ENCODE measurements at places on chromosomes 12 and 14.

GRCh38 chr12:14431975-14432374 is 66.5 kb downstream of the ATF7IP start:
- DNase-seq: no peak

DNA sequence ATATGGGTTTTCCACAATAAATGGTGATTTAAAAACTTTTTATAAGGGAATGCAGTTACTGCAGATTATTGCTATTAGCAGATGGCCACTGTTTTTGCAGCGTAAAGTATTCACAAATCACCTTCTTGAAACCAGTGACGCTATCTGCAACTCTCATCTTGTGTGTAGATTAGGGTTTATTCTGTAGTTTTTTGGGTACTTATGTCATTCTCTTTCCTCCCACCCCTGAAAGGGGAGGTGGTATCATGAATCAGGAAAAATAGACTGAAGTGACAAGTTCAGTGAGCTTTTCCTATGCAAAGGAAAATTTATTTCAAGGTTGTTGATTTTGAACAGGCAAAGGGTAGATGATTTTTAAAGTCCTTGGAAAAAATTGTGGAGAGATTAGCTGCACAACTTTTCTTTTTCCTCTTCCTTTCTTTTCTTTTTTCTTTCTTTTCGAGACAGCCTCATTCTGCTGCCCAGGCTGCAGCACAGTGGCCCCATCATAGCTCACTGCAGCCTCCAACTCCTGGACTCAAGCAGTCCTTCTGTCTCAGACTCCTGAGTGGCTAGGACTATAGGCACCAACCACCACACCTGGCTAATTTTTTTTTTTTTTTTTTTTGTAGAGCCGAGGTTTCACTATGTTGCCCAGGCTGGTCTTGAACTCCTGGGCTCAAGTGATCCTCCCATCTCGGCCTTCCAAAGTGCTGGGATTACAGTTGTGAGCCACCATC is 1.6 kb downstream of the FRS2 start:
- no peak for DNase-seq

DNA sequence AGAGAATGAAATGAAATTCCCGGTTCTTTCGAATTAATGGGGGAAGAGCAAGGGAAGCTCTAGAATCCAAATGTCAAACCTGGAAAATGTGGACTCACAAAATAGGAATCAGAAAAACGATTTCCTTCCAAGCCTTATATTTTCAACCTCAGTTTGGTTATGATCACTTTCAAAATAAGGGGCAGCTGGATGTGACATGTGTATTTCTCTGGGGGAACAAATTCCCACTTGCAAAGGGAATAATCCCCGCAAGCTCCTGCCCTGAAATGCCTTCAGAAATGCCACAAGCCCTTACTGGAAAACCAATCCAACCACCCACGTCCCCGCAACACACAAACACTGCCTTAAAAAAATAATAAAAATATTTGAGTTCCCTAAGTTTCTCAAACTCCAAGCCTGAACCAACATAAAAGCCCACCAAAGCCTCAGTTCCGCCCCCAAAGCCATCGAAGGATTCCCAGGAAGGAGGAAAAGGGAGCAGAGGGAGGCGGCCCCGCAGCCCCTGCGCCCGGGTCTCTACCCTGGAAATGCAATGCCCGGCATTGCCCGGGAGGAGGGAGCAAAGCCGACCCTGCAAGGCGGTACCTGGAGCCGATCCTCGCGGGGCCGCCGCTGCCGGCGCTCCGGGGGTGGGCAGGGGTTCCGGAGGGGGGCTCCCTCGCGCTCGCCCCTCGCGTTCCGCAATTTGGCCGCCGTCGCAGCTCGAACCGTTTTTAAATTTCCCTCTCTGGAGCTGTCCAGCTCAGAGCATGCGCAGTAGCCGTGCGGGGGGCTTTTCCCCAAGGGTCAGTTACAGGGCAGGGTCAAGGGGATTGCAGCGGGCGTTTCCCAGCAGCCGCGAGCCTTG is at the start of gene FOXN4:
Gene FOXN4 (minus strand): TSS at position 751 of the 847 bp plus-strand sequence. CDS start 963 bp downstream, outside the sequence.
- no peak for DNase-seq

DNA sequence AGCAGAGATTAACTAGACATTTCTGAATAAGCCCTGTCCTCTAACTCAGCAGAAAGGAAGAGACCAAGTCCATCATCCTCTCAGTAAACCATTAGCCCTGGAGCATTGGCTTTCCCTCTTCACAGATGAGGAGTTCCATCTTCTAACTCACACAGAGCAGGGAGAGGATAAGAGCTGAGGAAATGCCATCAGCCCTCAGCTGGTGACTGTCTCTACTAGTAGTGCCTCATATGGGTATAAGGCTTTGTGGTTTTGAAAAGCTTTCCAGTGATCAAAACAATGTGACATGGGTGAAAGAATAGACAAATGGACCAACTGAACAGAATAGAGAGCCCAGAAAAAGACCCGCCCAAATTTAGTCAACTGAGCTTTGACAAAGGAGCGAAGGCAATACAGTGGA is 197.2 kb upstream of the NUDT4 start:
- no peak for DNase-seq

- DNase-seq: no peak
Observed at GRCh38 chr14:101061411-101062064, 158.0 kb upstream of the RTL1 start.

DNA sequence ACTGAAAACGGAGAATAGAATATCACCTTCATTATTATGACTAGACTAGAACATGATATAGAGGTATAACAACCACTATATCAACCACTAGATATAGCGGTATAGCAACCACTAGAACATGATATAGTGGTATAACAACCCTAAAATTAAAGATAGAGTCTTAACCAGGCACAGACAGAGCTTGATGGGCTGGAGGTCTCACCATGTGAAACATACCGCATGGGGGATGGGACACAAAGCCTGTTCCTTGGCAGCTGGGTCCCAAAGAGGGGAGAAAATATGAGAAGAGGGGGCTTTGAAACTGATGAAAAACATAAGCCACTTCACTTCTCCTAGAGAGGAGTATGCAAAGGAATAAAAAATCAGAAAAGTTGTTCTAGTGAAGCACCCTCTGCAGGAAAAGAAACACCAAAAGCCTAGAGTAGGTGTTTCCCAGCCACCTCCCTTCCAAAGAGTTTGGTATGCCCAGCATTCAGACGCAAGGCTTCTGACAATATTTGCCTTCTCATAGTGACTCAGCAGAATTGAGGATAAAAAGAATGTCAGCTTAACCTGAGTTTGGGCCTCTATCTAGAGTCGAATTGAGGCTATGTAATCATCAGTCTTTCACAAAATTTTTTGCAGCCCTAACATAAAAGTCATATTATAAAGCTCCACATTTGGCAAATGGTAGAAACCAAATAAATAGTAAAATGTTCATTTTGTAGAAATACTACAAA is 316.4 kb downstream of the NOVA1 start:
- no peak for DNase-seq

DNA sequence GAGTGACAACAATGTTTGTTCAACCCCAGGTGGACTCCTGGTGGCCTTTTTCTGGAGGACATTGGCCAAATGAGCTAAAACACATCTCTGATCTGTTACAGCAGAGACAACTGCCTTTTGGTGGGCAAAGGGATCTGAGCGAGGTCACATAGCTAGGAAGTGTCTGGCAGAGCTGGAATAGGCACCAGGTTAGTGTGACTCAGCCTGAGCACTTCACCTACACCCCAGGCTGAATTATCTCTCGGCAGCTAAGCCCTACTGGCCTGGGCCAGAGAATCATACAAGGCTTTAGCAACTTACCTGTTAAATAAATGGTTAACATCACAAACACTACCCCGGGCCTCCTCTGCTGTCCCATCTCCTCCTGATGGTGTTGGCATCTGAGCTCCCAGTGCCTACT is 50.2 kb upstream of the HSPB8 start:
- DNase-seq: no peak
